ENCODE measurements at places on chromosomes 12 and 14.

GRCh38 chr14:97584528-97584927, 787.3 kb downstream of the VRK1 start:
- no peak for DNase-seq

DNA sequence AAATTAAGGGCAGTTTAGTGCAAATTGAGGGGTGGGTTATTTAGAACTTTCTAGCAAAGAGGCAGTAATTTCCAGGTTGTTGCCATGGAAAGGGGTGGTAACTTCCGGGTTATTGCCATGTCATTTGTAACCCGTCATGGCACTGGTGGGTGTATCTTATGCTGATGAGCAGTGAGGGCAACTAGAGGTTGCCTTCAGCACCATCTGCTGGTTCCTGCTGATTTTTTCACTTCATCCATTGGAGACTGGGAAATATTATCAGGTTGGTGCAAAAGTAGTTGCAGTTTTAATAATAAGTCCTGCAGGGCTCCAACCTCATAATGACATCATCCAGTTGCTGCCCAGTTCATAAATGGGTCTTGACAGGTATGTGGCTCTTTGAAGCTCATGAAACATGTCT, 24.4 kb upstream of the SERPINA4 start:
- peak; percentile 40 for DNase-seq

DNA sequence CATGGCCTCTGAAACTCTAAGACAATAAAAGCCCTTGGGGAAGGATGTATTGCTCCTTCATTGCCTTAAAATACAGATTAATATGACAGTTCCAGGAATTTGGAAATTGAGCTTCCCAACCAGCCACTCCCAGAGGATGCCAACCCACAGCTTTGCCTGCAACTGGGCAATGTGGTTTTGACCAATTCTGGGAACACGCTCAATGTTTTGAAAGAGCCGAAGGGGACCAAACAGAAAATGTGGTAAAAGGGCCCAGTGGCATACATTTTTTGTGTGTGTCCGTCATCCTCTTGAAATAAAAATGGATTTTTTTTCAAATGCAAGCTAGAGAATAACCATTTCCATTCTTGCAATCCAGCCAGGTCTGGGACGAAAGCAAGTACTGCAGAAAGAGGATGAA, 88.3 kb upstream of the PLEKHG7 start:
- DNase-seq: no peak

DNA sequence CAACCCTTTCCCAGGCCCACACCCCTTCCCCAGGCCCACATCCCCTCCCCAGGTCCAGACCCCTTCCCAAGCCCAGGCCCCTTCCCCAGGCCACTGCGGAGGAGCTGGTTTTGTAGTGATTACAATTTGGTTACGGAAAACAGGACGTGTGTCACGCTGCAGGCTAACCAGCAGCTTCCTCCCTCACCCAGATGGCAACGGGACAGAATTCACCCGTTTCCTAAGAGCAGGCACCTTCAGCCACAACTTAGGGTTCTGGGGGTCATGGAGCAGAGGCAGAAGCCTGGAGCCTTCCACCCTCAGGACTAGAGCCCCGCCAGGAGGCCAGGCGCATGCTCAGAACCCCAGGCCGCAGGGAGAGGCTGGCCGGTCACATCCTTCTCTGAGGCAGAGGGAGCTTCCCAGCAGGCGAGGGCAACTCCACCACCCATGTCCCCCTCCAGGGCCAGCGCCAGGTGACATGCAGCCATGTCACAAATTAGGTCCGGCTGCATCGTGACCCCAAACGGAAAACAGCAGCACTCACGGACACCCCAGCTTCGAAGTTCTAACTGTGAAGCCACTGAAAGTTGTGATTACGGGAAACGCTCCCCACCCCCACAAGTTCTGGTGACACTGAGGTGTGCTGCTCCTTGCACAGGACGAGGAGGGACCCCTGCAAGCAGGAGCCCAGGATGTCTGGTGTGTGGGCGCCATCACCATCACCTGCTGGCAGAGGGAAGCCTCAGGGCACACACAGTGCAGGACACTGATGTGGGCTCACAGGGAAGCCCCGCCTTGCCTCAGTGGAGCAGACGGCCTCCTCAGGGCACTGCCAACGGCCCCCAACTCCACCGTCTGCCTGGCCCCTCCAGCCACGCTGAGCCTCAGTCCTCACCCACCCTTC, 7.7 kb downstream of the BRF1 start:
- no peak for DNase-seq

DNA sequence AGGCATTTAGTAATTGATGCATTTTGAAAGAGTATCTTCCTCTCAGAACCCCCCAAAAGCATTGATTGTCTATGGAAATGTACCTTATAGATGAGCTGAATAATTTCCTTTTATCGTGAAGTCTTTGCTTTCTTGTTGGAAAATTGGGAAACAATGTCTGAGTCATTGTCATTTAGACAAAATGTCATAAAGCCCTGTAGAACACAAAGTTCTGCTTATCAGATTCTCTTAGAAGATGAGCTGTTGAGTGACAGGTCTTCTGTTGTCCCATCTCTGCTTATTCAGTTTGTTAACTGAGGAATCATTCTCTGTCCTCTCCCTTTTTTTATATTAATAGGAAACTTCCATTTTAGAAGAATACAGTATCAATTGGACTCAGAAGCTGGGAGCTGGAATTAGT, 22.9 kb downstream of the MAPKAPK5 start:
- DNase-seq: no peak

DNA sequence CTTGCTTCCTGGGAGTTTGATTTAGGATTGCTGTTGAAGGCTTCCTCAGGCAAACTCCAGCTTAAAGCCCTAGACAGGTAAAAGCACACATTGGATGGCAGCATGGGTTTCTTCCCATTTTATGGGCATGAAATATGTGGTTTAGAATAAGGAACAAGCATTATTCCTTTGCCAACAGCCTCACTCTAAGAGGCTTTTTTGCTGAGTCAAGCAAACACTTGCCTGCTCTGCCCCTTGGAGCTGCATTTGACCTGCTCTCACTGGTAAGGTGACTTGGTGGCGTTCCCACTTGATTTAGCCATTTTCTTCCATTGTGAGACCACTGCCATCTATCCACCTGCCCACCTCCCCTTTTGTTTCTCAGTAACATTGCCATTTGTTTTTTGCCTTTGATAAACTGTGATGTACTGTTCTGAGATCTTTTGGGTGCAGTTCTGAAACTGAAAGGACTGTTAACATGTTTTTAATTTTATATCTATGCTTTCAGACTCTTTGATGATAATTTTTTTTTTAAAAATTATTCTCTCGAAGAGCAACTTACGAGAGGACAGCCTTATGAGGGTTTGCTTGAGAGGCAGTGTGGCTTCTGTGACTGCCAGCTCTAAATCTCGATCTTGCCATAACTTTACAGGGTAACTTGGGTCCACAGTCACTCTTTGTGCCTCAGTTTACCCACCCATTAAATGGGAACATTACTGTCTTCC, 92.6 kb downstream of the GALNT8 start:
- no peak for DNase-seq

DNA sequence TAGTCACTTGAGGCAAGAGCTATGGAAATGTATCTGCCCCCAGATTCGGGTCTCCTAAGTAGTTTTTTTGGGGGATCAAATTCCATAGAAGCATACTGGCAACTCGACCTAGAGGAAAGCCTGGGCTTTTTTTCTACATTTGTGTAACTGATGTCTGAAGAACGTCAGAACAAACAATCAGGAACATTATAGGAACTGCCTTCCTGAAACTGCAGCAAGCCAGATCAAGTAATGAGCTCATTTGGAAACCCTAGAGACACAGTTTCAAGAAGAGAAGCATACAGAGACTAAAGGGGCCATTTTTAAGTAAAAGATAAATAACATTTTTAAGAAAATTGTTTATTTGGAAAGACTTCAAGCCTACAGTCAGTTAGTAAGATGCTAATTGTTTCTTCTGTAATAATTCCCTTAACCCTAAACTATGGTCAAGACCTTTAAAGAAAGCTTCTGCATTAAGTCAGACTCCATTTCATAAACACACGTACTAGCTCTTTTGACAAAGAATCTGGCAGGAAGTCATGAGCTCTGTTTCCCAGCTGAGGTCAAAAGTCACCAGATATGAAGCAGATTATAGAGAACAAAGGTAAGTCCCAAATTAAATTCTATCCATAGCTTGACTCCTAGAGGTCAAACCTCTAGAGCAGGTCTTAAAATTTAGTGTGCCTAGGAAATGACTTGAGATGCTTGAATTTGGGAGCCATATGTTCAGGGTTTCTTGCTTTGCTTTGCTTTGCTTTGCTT, 112.8 kb downstream of the EGLN3 start:
- DNase-seq: no peak

DNA sequence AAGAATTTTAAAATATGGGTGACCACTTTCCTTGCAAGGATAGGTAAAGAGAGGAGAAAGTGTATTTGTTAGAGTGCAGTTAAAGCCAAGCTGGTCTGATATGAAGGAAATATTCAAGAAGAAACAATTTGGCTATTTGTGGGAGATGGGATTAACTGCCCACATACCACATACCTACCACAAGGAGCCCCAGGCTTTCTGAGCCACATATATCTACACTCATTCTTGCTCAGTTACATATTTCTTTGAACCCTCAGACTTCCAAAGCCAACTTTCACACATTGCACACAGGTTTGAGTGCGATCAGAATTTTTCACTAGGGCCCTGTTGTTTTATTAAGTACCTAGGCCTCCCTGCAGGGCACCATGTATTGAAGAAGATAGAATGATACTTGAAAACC, 330.2 kb downstream of the ZFP36L1 start:
- DNase-seq: no peak

GRCh38 chr14:66804141-66804540, 296.2 kb downstream of the GPHN start:
- DNase-seq: no peak

GRCh38 chr12:11650286-11651281, 1.1 kb downstream of the ETV6 start:
- DNase-seq: no peak

GRCh38 chr14:99806836-99807235, 13.6 kb downstream of the EML1 start:
- no peak for DNase-seq

- DNase-seq: no peak
Observed at GRCh38 chr12:76158518-76159321, 74.2 kb upstream of the NAP1L1 start.

- DNase-seq: no peak
Observed at GRCh38 chr14:79820866-79821535, 390.3 kb downstream of the DIO2 start.

DNA sequence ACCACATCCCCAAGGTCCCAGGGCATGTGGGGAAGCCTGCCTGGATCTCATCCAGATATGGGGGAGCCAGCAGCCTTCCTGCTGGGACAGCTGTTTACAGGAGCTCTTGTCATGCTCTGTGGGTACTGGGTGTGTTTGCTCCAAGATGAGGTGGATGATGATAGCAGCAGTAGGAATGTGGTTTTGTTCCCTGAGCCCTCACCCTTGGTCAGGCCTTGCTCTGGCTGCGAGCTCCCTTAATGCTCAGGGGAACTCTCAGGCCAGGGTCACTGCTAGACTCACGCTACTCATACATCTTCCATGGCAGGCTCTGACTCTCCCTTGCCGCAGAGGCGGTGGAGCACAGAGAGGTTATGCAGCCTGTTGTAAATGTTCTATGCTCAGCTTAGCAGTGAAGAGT, 990.3 kb downstream of the AACS start:
- DNase-seq: no peak

GRCh38 chr12:110312581-110313360, 31.7 kb downstream of the ATP2A2 start:
- no peak for DNase-seq

- no peak for DNase-seq
Observed at GRCh38 chr14:26478967-26479366, 118.9 kb downstream of the NOVA1 start.

- DNase-seq: peak; percentile 94
Observed at GRCh38 chr14:32202998-32203882, at the start of gene RNU6-8. RNU6-8 (minus strand) TSS chr14:32203269.

GRCh38 chr12:6925540-6926279, 2.0 kb upstream of the ATN1 start:
- no peak for DNase-seq

GRCh38 chr14:20803223-20803622, 579 bp upstream of the RNASE1 start:
- DNase-seq: no peak

DNA sequence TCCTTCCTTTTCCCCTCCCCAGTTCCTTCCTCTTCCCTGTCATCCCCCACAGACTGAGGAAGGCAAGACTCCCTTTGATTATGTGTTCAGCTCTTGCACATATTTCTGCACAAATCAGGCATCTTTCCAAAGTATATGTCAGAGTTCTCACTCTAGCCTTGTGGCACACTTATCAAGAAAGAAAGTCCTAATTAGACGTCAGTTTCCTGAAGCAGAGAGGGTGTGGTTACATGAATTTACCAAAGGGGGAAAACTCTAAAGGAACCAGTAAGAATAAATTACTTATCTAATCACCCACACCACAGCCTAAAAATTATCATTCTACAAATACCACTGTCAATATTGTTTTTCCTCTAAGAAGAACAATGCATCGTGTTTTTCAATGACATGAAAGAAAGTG, 120.7 kb upstream of the GRIP1 start:
- DNase-seq: no peak

DNA sequence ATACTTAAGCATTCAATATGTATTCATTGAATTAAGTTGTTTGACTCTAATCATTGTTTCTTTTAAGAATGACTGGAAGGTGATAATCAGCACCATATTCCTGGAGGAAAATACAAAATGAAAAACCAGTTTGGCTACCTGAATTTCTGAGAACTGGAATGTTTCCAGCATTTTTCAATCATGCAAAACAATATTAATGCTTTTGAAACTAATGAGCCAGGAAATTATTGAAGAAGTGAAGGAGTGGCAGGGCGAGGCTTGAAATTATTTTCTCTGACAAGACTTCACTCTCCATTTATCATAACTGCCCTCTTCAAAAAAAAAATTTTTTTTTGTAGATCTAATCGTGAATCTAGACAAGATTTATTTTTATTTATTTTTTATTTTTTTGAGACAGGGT, 19.0 kb downstream of the TMEM19 start:
- DNase-seq: no peak

GRCh38 chr14:72643317-72643801, 250.5 kb downstream of the DPF3 start:
- no peak for DNase-seq

DNA sequence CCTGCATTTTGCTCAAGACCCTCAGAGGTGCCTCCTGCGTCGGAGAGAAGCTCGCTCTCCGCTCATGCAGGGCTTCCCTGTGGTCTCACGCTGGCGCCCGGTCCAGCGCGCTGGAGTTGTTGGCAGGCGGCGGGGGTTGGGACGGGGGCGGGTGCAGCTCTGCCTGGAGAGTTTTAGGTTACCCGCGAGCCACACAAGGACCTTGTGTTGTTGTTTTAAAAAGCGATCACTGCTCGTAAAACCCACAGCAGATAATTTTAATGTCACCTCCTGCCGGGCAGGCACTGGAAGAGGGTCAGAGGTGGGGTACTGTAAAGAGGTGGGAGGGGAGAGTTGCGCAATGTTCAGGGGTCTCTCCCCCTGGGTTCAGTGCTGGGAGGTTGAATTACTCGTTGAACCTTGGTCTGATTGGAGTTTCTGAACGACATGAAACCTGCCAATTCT, 850 bp downstream of the SMOC1 start:
- DNase-seq: peak; percentile 41

Measured in COR-L47 (cell line).